ENCODE measurements at places on chromosomes 4 and X.

GRCh38 chr4:3070709-3071500 lies 3.4 kb downstream of the HTT-AS start:
- DNase-seq: no peak

- DNase-seq: no peak
These were observed 65.9 kb upstream of the CAPN6 start for GRCh38 chrX:111336141-111336540.

- DNase-seq: no peak
These were observed at the start of gene DUSP21 for GRCh38 chrX:44843753-44844152. Gene DUSP21, plus strand, starts transcription at chrX:44844021. Its CDS starts 112 bp downstream, at chrX:44844133.

DNA sequence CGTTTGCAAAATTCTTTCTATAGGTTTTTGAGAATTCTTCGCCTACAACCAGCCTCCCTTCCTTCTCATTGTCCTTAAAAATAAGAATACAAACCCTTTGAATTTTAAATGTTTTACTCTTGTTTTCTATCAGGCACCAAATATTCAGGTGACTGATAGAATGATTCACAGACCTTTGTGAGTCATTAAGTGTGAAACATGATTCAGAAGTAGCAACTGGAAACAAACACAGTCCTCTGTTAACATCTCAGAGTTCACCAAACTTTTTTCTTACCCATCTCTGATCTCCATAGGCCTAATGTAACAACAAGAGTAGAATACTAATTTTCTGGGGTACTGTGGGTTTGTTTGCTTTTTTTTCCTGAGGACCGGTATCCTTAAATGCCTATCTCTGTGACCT lies 63.4 kb upstream of the MAB21L2 start:
- DNase-seq: peak; percentile 57

GRCh38 chr4:174629265-174629664 lies 107.0 kb upstream of the HPGD start:
- no peak for DNase-seq

GRCh38 chr4:158376106-158376840 lies 145.4 kb upstream of the RXFP1 start:
- no peak for DNase-seq

GRCh38 chrX:43500996-43501694 lies 155.0 kb upstream of the MAOA start:
- no peak for DNase-seq

Measured in dermis blood vessel endothelial cell (primary cell).